ENCODE measurements at places on chromosomes 7 and 10.

DNA sequence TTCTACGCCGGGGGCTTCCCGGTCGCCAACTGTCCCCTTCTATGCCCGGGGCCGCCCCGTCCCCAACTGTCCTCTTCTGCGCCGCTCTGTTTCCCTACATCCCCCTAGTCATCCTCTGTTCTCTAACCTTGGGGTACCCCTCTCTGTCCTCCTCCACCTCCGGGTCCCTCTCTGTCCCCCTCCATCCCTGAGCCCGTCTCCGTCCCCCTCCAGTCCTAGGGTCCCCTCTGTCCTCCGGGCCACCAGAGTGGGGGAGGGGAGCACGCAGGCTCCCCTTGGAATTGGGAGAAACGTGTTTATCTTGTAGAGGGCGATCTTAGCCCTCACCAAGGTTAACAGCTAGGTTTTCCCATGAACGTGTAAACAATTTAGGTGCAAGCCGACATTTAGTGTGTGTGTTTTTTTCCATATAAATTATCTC, 852 bp upstream of the KLF6 start:
- H3K36me3 ChIP-seq = peaks cover 41% of the 10 kb centered on the region
- H3K4me1 ChIP-seq = peaks cover 35% of the 10 kb centered on the region
- peak overlapping the region; percentile 97 for H3K27ac ChIP-seq

DNA sequence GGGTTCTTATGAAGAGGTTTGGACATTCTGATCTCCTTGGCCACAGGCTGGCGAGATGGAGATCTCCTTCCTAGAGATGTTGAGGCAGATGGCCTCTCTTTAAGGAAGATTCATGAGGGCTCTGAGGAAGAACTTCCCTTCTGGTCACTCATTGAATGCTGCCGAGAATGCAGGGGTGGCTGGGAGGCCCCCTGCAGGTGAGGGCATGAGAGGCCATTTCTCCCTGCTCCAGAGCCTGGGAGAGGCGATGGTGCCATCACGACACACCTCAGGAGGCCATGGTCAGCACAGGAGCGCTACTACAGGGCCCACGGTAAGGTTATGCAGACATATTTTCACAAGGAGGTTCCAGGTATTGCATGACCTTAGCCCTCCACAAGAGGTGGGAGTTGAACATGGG, 40.2 kb downstream of the CXCL12 start:
- H3K4me1 ChIP-seq = no peaks in the 10 kb centered on the region
- H3K4me3 ChIP-seq = no peak overlapping the region

GRCh38 chr10:119238577-119238976, 31.2 kb downstream of the GRK5 start:
- no peaks in the 10 kb centered on the region for H3K27me3 ChIP-seq
- H3K27ac ChIP-seq = no peak overlapping the region
- DNase-seq = no peak
- H3K4me3 ChIP-seq = no peak overlapping the region

DNA sequence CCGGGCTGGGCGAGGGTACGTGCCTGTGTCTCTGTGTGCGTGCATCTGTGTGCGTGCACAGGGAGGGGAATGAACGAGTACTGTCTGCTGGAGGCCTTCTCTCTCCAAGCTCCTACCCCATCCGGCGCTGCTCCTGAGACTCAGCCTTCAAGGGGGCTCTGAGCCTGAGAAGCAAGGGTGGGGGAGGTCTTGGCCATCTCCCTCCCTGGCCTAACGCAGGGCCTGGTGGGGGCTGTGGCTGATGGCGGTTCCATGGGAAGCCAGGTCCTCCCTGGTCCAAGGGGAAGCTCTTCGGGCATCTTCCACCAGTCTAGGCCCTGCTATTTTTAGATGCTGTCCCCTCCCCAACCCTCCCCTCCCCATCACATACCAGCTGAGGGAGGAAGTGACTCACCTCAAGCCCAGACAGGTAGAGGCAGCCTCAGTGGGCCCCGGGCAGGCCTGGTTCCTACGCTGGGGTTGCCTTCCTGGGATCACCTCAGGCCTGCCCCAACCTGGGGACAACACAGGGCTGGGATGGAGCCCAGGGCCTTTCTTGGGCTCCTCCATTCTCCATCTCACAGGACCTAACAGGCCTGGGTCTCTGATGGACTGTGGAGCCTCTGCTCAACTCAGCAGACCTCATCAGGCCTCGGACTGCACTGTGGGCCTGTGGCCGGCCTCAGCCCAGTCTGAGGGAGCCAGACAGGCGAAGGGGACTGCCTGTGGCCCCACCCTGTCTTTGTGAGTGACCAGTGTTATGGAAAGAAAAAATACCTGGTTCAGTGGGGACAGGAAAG, 32.2 kb downstream of the DNAJB12 start:
- peaks cover 58% of the 10 kb centered on the region for H3K4me1 ChIP-seq
- H3K27ac ChIP-seq = peak overlapping the region; percentile 100
- H3K4me3 ChIP-seq = peak overlapping the region; percentile 71
- H3K36me3 ChIP-seq = peaks cover 21% of the 10 kb centered on the region
- DNase-seq = peak; percentile 63

GRCh38 chr10:125991392-125991791, 95.0 kb downstream of the FANK1 start:
- H3K4me1 ChIP-seq = no peaks in the 10 kb centered on the region
- DNase-seq = no peak
- no peaks in the 10 kb centered on the region for H3K36me3 ChIP-seq
- no peak overlapping the region for H3K4me3 ChIP-seq

GRCh38 chr10:129878835-129879234, 85.2 kb downstream of the EBF3 start:
- no peak for DNase-seq
- H3K4me1 ChIP-seq = no peaks in the 10 kb centered on the region
- no peak overlapping the region for H3K4me3 ChIP-seq
- H3K36me3 ChIP-seq = no peaks in the 10 kb centered on the region
- H3K27me3 ChIP-seq = no peaks in the 10 kb centered on the region
- H3K27ac ChIP-seq = no peak overlapping the region

DNA sequence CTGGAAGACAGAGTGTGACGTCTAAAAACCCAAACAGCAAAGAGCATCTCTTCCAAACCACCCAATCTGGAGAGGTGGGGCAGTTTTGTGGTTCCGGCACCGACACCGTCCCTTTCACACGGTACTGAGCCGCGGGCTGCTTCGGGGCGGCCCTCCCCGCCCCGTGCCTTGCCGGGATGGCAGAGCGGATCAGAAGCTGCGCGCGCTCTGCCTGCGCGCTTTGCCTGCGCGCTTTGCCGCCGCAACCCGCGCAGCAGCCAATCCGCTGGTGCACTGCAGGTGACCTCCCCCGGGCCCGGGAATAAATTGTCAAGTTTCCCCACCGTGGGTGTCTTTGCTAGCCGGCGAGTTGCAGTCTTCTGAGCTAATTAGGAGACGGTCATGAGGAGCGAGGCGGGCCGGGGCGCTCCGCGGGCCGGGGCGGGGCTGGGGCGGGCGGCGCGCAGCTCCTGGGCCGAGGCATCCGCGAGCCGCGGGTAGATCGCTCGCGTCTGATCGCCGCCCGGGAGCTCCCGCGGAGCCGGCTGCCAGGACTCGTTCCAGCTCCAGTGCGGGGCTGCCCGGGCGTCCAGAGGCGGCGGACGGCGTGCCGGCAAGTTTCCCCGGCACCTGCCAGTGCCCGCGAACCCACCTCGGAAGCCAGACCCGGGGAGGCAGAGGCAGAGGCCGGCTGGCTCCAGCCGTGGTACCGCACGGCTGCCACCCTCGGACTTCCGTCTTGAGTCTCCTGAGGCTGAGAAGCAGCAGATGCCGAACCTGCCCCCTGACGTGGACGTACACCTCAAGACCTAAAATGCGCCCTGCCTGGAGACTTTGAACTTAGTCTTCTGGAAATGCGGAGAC, 536.0 kb upstream of the GALNT17 start:
- H3K27me3 ChIP-seq = peaks cover 57% of the 10 kb centered on the region
- H3K27ac ChIP-seq = no peak overlapping the region
- peak; percentile 21 for DNase-seq
- H3K36me3 ChIP-seq = no peaks in the 10 kb centered on the region

GRCh38 chr10:21265622-21266021, 259.9 kb downstream of the SKIDA1 start:
- DNase-seq = no peak
- no peak overlapping the region for H3K4me3 ChIP-seq
- H3K27me3 ChIP-seq = peaks cover 4% of the 10 kb centered on the region
- H3K4me1 ChIP-seq = no peaks in the 10 kb centered on the region

- no peaks in the 10 kb centered on the region for H3K4me1 ChIP-seq
- H3K36me3 ChIP-seq = no peaks in the 10 kb centered on the region
- H3K27ac ChIP-seq = no peak overlapping the region
Measured at GRCh38 chr10:33055625-33056024, 97.6 kb upstream of the ITGB1 start.

GRCh38 chr10:5490698-5491464, 8.5 kb downstream of the CALML5 start:
- no peak for DNase-seq
- no peak overlapping the region for H3K4me3 ChIP-seq
- H3K27ac ChIP-seq = no peak overlapping the region
- peaks cover 9% of the 10 kb centered on the region for H3K4me1 ChIP-seq

- H3K27me3 ChIP-seq = no peaks in the 10 kb centered on the region
- no peak overlapping the region for H3K4me3 ChIP-seq
- H3K27ac ChIP-seq = no peak overlapping the region
- DNase-seq = no peak
- peaks cover 5% of the 10 kb centered on the region for H3K4me1 ChIP-seq
- H3K36me3 ChIP-seq = peaks cover 38% of the 10 kb centered on the region
Measured at GRCh38 chr10:73368238-73368637, 9.6 kb upstream of the CFAP70 start.

GRCh38 chr10:14736600-14737081, 38.1 kb downstream of the FAM107B start:
- H3K27me3 ChIP-seq = no peaks in the 10 kb centered on the region
- H3K27ac ChIP-seq = peak overlapping the region; percentile 57
- H3K36me3 ChIP-seq = peaks cover 9% of the 10 kb centered on the region
- no peak for DNase-seq
- H3K4me3 ChIP-seq = no peak overlapping the region

GRCh38 chr7:151592868-151593486, 73.3 kb upstream of the RHEB start:
- DNase-seq = no peak
- no peaks in the 10 kb centered on the region for H3K27me3 ChIP-seq
- H3K4me1 ChIP-seq = peaks cover 5% of the 10 kb centered on the region
- peaks cover 2% of the 10 kb centered on the region for H3K36me3 ChIP-seq

- no peaks in the 10 kb centered on the region for H3K4me1 ChIP-seq
- H3K4me3 ChIP-seq = no peak overlapping the region
- H3K36me3 ChIP-seq = no peaks in the 10 kb centered on the region
- H3K27me3 ChIP-seq = no peaks in the 10 kb centered on the region
Measured at GRCh38 chr7:25103773-25104172, 21.3 kb downstream of the CYCS start.
